ENCODE measurements at places on chromosomes 4 and X.
A peak's percentile ranks its signal among the peaks of the same experiment; 100 is the strongest.

DNA sequence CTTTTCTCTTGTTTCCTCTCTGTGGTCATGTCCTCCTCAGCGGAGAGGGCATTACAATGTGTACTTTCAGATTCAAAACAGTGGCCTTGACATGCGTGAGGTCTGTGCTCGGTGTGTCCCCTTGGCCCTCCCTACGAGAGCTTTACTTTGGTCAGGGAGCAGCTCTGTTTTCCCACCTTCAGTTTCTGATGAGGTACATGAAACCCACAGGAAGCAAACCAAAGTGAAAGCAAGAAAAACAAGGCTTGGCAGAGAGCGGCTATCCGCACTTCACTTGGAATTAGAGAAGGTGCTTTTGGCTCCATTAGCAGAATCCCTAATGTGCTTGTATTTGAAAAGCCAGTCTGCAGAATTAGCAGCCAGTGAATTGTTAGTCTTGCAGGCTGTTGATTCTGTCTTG lies 19.5 kb upstream of the BOD1L1 start:
- DNase-seq: no peak

DNA sequence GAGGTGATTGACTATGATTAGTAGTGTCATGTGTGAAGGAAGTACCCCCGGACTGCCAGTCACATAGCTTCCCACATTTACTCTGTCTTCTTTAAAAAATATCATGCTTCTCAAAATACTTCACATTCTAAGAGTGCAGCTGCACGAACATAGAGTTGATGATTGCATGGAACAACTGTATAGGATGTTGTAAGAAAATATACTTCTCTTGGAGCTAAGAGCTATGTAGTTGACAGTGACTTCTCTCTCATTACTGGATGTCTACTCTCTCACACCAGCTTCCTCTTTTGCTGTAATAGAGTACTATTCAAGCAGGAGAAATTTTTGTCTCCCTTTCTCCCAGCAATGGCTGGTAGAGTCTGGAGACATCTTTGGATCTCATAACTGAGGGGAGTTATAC lies 99.4 kb upstream of the PUDP start:
- no peak for DNase-seq

DNA sequence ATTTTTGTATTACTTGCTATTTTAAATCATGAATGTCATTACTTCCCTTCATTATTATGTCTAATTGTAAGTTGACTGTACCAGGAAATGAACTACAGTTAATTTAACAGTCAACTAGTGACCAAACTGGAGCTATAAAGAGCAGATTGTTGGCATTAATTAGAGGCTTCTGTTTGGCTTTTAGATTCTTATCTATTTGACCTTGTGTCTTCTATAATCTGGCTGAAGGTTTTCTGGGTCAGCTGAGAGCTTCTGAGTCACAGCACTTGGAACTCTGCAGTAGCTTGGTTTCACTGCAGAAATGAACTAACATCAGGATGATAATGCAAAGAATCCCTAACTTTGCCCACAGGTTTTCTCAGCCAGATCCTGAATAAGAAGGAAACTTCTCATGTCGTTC lies 169.2 kb upstream of the LEF1 start:
- no peak for DNase-seq

DNA sequence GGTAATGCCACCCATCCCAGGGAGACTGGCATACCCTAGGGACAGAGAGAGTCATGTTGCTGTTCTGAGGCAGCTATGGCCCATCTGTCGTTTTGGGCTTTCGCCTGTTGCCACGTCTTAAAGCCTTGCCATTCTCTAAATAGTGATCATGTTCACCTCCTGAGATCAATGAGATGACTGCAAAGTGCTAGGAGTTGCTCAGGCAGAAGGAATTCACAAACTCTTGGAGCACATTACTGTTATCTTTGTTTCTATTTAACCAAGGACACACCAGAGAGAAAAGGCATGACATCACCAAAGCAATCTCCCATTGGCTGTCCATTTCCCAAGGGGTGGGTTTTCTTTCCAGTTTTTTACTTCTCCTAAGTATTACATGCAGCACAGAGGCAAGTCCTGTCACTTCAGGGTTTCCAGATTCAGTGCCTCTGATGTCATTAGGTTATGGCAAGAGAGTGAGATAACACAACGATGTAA lies 37.1 kb upstream of the SETD7 start:
- DNase-seq: no peak

DNA sequence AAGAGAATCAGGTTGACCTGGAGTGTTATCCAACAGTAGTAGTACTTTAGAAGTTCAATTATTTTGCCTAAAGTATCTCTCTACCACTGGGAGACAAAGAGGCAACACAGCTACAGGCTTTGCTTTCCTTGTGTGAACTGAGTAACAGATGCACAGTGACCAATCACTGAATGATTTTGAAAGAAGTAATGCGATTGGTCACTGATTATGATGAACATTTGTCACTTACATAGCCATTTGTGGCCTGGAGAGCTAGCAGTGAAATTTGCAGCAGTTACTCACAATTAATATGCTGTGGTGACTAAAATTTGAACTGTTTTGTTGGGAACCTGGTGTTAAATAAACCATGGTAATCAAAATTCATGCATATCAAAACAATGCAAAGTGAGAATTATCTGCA lies 508.7 kb upstream of the DIPK2B start:
- no peak for DNase-seq

DNA sequence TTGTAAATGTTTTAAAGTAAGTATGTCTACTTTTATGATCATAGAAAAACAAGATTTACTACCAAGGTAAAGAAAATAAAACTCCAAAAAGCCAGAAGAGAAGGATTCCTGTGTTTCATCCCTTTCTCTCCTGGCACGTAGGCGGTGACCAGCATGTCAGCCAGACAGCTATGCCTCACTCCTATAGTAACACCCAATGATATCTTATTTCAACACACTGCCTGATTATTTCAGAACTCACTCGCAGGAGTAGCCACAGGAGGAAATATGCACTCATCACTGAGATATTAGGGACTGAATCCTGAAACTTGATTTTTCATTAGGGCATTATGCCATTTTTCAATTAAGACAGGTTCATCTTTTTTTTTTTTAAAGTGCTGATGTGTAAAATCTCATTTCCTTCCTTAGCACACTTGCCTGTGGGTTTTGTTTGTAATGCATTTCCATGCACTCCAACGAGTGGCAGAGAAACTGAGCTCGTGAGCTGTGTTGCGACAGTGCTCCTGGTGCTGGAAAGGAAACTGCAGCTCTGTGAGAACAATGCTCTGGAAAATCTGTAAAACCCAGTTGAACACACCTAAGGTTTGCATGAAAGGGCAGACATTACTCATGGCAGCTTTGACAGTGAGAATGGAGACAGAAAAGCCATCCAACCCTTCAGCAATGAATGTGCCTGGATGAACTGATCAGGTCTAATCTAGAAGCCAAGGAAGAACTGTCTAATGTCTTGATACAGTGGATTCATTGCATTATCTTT lies 18.2 kb downstream of the RAI2 start:
- DNase-seq: no peak

DNA sequence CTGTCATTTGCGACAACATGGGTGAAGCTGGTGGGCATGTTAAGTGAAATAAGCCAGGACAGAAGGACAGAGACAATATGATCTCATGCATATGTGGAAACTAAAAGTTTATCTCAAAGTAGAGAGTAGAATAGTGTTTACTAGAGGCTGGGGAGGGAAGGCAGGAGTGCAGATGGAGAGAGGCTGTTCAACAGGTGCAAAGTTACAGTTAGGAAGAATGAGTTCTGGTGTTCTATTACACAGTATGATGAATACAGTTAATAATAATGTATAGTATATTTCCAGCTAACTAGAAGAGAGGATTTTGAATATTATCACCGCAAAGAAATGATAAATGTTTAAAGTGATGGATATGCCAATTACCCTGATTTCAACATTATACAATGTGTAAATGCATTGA lies 69.8 kb downstream of the FBXL5 start:
- no peak for DNase-seq

DNA sequence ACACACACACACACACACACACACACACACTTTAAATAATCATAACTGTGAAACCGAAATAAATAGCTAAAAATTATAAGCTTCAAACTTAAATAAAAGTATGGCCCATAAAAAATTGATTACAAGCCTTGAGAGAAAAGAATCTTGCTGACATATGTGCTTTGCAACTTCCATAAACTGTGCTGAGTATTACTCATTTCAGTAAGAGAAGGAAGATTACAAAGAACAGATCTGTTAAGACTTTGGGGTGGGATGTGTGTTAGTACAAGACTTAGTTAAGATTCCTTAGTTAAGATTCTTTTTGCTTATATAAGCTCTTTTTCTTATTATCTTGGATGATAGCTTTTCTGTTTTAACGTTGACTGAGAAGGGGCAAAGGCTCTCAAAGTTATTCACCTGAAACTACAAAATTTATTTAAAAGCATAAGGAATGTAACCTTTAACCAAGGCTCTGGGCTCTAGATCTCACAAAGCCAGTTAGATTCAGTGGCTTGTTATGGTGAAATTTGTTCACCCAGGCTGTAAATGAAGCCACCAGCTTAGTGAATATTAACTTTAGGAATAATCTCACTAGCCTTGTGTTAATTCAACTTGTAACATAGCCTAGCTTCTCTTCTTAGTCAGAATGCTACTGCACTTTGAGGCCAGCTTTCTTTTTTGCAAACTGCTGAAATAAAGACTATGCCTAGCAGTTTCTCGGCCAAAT lies 58.2 kb downstream of the ARSJ start:
- DNase-seq: no peak

DNA sequence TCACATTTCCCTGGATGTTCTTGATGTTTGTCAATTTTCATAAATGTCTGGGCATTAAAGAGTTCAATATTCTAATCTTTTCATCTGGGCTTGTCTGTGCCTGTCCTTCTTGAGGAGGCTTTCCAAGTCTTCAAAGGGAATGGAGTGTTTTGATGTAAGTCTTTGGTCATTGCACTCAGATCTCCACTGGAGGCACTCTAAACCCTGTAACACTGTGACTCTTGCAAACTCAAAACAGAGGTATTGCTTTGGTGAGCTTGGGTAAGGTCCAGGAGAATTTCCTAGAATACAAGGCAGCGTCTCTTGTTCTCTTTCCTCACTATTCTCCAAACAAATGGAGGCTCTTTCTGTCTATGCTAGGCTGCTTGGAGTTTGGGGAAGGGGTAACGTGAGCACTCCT lies 1118.1 kb upstream of the PABPC4L start:
- DNase-seq: no peak

- DNase-seq: peak; percentile 9
Observed at GRCh38 chr4:173013232-173013930, 155.2 kb upstream of the GALNT7 start.

DNA sequence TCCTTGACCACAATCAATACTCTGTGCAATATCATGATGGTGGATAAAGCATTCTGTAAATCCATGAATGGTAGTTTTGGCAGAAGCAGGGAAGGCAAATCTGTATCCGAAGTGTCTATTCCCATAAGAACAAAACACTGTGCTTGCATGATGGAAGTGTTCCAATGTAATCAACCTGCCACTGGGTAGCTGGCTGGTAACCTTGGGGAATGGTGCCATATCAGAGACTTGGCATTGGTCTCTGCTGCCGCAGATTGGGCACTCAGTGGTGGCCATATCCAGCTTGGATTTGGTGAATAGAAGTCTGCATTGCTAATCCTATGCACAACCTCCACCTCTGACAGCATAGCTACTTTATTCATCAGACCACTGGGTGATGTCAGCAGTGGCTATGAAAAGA lies 114.3 kb upstream of the EMCN start:
- no peak for DNase-seq

DNA sequence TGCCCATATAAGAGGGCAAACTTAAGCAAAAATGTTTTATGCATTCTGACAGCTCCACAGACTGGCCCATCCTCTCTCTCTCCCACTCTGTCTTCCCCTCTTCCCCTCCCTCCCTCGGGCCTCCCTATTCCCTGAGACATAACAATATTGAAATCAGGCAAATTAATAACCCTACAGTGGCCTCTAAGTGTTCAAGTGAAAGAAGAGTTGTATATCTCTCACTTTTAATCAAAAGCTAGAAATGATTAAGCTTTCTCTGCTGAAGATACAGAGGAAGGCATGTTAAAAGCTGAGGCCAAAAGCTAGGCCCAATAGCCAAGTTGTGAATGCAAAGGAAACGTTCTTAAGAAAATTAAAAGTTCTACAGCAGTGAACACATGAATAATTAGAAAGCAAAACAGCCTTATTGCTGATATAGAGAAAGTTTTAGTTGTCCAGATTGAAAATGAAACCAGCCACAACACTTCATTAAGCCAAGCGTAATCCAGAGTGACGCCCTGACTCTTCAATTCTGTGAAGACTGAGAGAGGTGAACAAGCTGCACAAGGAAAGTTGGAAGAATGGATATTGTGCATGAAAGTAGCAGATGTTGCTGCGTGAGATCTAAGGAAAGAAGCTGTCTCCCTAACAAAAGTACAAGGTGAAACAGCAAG lies 54.9 kb downstream of the USO1 start:
- DNase-seq: no peak

- DNase-seq: no peak
Observed at GRCh38 chr4:8260656-8261111, 8.9 kb upstream of the HTRA3 start.

DNA sequence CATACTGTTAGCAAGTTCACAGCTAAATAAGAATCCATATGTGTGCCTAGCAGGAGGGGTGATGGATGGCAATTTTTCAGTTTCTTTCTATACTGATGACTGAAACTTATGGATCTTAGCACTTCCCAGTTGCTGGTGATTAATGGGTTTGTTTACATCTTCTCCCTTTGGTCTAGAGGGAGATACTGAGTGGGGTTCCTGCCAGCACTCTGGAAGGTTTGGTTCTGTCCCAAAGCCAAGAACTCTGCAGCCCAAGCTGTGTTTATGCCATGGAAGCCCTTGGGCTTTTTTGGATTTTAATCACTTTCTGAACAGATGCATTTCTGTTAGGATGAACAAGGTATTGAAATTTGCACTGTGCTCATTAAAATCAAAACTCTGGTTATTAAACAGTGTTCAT lies 43.5 kb downstream of the DDIT4L start:
- no peak for DNase-seq

- no peak for DNase-seq
Observed at GRCh38 chrX:131216828-131217227, 72.3 kb downstream of the IGSF1 start.

DNA sequence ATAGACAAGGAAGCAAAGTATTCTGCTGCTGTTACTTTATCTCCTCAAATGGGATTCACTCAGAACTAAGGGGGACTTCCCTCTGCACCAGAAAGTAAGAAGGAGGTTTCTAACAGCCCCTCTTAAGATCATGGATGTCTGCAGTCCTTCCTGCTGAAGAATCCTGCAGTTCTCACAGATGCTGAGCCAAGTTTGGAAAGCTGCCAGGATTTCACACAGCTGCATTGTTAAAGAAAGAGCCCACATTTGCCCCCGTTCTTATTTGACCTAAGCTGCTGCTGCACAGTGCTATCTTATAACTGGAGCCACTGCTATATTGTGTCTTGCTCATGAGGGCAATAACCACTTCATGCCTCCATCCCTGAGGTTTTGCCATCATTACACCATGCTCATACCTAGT lies 81.1 kb downstream of the FAAH2 start:
- DNase-seq: no peak

DNA sequence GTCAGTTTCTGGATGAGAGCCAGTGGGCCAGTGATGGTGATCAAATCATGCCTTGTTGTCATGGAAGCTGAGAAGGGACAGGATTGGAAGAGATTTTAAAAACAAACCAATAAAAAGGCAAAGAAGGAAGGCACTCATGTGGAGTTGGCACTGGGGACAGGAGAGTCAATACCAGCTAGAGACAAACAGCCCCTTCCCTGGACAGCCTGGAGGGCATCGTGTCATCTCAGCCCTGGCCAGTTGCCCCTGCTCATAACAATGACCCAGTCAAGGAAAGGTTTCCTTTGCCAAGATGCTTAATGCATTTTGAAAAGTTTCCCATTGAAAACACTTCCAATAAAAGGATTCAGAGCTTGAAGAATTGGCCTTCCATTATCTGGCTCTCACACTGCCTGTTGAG lies 55.5 kb downstream of the SCML1 start:
- no peak for DNase-seq

Data from stimulated activated CD4-positive, alpha-beta T cell treated with anti-CD3 and anti-CD28 coated beads, Interleukin-15, amount 100 ng/mL, for 1 hour (primary cell).